ENCODE measurements at places on chromosomes 7 and 10.

DNA sequence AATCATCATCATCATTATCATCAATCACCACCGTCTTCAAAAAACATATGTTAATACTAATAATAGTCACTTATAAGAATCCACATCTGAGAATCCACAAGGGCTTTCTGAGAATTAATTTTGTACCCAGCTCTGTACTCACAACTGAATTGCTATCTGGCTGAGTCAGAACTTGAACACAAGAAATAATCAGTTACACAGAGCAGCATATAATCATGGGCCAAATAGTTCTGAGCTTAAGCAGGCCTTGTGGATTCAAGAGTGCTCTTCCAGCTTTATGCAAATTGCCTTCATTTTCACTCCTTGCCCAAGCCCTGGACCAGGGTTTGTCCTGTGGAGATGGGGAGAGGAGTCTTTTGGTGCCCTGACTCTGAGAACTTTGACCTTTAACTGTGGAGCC is 304.5 kb downstream of the ZNF248 start:
- no peak for DNase-seq

GRCh38 chr10:58932577-58933314 is 243.7 kb upstream of the PHYHIPL start:
- DNase-seq: no peak

- DNase-seq: no peak
Measured at GRCh38 chr7:100720279-100720670, at the start of gene EPO. Gene EPO (plus strand): TSS chr7:100720468. CDS start chr7:100720981, 513 bp downstream.

DNA sequence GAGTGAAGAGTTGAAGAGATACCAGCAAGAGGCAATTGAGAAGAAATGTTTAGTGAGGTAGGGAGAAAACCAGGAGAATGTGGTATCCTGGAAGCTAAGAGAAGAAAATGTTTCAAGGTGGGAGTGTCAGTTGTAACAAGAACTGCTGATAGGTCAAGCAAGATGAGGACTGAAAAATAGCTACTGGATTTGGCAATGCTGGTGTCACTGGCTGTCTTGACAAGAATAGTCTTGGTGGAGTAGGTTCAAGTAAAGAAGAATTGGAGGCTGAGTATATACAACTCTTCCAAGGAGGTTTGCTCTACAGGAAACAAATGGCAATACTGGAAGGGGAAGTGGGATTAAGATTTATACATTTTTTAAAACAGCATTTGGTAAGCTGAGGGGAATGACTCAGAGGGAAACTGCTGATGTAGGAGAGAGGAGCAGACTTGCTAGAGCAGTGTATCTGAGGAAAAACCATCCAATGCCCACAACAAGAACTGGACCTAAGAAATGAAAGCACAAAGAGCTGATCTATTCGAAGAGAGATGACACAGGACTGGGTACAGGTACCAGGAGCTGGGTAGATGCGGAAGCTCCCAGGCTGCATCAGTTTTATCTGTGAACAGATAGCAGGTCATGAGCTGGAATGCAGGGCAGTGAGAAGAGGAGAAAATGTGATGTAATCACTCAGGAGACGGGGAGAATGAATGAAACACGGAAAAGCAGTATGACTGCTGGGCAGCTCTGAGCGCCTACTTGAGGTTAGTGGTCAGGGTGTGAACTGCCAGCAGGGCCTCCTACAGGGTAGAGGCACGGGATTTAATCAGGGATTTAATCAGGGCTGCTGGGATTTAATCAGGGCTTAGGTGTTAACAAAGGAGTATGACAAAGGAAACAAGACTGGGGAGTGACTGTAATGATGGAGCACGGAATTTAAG is 34.5 kb downstream of the FAM25A start:
- DNase-seq: no peak

DNA sequence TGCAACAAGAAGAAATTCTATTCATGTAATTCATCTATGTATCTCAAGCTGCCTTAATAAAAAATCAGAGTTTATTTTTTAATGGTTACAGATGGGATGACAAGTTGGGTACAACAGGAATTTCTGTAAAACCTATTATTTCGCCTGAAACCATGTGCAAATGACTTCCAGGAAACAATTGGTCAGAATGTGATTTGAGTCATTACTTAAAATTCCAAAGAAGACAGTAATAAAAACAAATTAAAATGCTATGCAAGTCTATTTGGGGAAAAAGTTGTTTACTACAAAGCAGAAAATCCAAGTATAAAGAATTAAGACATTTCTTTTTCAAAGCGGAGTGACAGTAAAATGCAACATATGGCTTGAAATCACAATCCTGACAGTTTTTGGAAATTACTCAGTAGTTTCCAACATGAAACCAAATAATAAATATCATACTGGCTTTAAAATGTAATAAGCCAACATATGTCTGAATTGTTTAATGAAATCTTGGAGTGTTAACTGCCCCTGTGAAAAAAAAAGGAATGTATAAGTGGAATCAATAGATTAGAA is 41.5 kb upstream of the SEMA3C start:
- no peak for DNase-seq

DNA sequence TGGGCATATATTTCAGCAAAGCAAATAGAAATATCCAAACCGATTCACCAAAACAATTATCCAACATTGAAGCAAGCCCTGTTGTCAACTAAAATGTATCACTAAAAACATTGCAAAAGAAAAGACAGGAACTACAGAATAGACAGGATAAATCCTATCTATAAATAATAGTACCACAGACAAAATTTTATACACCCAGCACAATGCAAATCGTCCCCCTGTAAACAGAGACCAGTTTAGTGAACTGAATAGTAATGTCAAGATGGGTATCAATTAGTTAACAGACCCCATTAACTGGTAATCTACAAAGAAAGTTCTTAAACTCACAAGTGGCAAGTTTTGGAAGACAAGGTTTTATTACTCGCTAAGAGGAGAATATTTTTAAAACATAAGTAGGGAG is 4.0 kb downstream of the ZC3HAV1 start:
- DNase-seq: no peak

DNA sequence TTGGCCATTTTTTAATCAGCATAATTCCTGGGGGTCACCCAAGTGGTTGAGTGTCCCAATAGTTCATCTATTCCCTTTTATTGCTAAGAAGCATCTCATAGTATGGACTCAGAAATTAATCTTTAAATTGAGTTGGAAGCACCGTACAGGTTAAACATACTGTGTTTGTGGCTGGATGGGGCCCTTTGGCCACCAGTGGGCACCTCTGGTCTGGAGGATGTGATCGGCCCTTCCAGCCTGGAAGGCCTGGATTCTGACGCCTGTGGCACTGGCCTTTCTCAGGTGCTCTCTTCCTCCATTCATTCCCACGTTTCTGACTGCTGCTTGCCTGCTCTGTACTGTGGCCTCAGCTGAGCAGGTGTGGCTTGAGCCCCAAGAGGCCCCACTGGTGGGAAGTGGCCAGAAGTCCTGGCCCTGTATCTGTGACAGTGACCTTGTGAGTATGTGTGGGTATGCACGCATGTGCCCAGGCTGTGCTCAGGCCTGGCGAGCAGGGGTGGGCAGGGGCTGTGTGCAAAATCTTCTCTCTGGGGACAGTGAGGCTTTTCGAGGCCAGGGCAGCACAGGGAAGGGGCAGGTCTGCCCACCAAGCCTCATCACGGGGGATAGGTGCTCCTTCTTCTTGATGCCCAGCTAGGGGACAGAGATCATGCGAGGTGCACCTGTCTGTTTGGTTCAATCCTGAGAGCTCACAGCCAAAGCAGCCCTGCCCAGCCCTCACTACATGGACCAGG is 30.1 kb downstream of the LDB3 start:
- DNase-seq: no peak

- DNase-seq: no peak
Measured at GRCh38 chr7:78062214-78062613, 263.6 kb downstream of the PHTF2 start.

GRCh38 chr7:30238721-30239441 is 45.5 kb upstream of the ZNRF2 start:
- no peak for DNase-seq

GRCh38 chr10:116706281-116706680 is 36.1 kb downstream of the HSPA12A start:
- DNase-seq: no peak

DNA sequence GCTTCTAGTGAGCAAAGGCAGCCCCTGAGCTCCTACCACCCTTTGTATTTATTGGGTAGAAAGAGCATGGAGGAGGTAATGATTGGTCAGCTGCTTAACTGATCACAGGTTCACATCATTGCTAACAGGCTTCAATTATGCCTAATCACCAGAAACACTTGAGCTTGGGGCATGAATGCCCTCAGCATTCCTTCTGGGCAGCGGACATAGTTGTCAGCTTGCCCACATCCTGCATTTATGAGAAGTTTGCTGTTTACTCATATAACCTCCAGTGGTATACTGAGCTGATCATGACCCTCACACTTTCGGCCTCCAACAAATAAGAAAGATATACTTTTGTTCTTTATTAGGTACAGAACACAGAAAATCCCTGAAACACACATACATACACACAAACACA is 140.3 kb upstream of the ODAD2 start:
- no peak for DNase-seq

DNA sequence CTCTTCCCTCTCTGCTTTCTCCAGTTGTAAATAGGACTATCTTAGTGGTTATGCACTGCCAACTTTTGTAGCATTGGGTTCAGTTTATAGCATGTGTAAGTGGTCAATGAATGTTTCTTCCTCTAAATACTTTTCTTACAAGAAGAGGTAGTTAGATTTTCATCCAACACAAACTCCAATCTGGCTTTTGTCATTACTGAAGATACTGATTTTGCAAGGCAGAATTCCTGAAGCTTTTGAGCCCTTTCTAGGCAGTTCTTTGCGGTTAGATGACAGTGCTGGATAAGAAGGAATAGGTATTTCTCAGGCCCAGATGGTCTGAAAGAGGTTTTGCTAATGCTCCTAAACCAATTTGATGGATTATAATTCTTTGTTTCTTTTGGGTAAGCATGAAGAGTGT is 60.5 kb downstream of the BICC1 start:
- DNase-seq: no peak

DNA sequence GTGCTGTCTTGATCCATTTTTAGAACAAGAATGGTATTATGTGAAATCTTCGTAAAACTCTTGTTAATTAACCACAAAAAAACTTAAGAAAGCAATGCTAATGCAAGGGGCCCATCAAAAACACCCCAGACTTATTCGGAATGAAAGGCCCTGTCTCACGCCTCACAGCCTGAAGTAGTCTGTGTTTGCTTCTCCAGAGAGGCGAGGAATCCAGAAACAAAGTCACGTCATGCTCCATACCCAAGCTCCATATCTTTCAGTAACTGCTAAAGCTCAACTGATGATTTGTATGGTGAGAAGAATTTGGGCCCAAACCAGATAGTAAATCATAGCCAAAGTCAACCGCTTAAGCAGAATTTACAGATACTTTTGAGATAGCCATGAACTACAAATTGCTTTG is 155.4 kb downstream of the ATE1 start:
- DNase-seq: no peak

- DNase-seq: no peak
Measured at GRCh38 chr10:89351412-89351779, 23.6 kb downstream of the IFIT3 start.

DNA sequence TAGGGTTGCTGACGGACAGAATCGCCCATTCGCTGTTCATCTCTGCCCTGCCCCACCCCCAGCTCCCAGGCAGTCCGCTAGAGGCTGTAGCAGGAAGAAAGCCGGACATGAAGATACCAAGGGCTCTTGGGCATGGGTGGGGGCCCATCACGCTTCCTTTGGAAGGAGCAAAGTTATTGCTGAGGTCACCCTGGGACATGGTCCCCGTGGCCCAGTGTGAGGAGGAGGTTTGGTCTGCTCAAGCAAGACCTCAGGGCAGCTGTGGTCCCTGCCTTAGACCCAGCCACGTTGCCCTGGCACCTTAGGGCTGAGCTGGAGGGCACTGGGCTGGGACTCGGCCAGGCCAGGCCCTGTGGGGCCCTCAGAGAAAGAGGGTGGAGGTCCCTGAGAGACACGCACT is 132.1 kb upstream of the NPS start:
- no peak for DNase-seq

DNA sequence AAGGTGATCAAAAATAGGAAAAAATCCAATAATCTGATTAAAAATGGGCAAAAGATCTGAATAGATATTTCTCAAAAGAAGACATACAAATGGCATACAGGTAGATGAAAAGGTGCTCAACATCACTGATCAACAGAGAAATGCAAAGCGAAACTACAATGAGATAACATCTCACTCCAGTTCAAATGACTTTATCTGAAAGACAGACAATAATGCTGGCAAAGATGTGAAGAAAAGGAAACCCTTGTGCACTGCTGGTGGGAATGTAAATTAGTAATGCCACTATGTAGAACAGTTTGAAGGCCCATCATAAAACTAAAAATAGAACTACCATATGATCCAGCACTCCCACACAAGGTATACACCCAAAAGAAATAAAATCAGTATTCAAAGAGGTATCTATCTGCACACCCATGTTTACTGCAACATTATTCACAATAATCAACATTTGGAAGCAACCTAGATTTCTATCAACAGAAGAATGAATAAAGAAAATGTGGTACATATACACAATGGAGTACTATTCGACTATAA is 85.0 kb downstream of the LRRN3 start:
- DNase-seq: no peak

- DNase-seq: no peak
Measured at GRCh38 chr10:95391581-95392216, 100.9 kb upstream of the PDLIM1 start.

- DNase-seq: no peak
Measured at GRCh38 chr10:51630640-51631005, 68.8 kb downstream of the CSTF2T start.

DNA sequence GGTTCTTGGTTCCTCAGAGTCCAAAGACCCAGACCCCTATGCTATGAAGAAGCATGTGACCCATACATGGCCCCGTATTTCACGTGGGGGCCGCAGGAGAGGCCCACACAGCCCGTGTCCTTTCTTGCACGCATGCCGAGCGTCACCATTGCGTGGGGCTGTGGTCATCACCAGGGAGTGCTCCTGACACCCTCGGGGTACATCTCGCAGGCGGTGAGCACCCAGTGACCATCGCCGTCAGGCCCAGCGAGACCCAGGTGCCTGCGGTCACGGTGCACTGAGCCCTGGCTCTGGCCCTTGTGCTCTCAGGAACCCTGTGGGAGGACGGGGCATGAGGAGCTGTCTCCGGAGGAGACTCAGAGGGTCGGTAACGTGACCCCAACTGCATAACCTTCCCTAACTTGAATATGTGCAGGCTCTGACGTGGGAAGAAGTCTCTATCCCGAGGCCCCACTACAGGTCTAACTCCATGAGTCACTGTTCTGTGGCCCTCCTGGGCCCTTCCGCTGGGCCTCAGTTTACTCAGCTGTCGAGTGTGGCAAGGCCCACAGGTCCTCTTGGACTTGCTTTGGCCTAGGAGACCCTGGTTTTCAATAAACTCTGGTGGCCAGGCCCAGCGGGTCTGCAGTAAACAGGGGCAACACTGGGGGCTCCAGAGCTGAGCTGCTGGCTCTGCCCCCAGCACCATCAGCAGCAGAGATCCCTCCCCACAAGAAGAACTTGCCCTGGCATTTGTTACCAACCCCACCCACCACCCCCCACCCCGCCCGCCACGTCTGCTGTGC is 503.9 kb downstream of the PTPRN2 start:
- no peak for DNase-seq
